ENCODE measurements at places on chromosomes 4 and X.

- no peak for DNase-seq
These were observed 35.8 kb downstream of the SLC10A7 start for GRCh38 chr4:146485968-146486367.

- no peak for DNase-seq
These were observed 54.1 kb downstream of the SYTL5 start for GRCh38 chrX:38060331-38060878.

- peak; percentile 24 for DNase-seq
These were observed 25.0 kb upstream of the NSG1 start for GRCh38 chr4:4361883-4362282.

- no peak for DNase-seq
These were observed 56.8 kb downstream of the ARHGAP24 start for GRCh38 chr4:85531560-85532341.

DNA sequence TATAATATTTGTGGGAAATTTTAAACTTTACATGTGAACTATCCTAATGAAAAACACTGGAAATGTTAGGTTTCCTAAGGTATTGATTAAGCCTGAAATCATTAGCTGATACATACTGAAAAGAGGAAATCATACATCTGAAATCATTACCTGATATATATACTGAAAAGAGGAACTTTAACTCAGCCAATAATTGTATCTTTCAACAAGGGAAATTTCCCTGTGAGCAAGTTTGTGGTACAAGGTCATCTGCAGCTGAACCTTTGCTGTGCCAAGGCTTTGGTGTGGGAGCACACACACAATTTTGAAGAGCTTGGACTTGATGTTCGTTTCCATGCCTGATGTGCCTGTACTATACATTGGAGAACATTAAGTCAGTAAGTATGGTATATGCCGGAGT is 131.9 kb upstream of the USP9X start:
- no peak for DNase-seq
